Activated CD8-positive, alpha-beta memory T cell treated with anti-CD3 and anti-CD28 coated beads, Interleukin-2, amount 10 ng/mL, durations not matched to agents 7 days and 5 days (primary cell): ENCODE measurements at places on chromosomes 2 and 18.

GRCh38 chr2:42200926-42201855 lies 32.0 kb downstream of the EML4 start:
- DNase-seq: no peak

DNA sequence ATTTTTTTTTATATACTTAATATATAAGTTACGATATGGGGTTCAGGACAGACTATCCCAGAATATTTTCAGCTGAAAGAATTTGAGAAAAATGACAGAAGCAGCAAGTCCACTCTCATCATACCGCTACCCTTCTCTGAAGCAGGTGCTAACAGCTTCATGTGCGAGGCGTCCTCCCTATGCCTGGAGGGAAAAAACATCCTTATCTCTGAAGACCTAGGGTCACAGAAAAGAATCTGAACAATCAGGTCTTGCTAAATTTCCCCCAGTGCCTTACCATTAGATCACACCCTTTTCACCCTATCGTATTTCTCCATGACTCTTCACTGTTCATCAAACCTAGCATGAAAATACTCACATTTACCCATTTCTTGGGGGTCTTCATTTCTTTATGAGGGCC lies 51.9 kb upstream of the CREB1 start:
- DNase-seq: no peak

DNA sequence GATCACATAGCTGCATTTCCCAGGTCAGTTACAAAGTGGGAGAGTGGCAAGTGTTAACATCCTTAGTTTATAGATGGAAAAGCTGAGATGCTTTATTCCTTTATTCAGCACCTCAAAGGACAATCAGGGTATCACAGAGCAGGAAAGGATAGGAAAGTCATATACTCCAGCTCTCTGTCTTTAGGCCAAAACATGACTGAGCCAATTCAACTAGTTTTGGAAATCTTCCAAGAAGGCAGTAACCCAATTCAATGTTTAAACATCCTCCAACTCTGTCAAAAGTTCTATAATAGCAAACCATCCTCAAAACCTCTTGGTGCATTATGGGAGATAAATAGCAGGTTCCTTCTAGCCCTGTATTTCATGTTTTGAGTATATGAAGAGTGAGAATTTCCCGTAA lies 25.2 kb downstream of the CASP8 start:
- DNase-seq: no peak

DNA sequence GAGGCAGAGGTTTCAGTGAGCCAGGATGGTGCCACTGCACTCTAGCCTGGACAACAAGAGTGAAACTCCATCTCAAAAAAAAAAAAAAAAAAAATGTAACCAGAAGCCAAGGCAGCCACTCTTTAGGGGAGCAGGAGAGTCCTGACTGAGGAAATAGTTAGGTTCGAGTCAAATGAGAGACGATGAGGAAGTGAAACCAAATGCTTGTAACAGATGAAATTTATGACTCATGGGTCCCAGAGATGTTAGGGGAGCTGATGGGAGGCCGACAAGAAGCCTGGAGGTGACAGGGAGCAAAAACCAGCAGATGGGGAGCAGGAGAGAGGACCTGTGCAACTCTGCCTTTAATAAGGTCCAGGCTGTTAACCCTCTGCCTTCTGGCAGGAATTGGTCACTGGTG lies 756.1 kb upstream of the DDX18 start:
- DNase-seq: no peak

- no peak for DNase-seq
Observed at GRCh38 chr2:214587442-214587841, 176.6 kb downstream of the VWC2L start.

GRCh38 chr2:29314816-29315571 lies 199.8 kb downstream of the CLIP4 start:
- peak; percentile 90 for DNase-seq

- DNase-seq: no peak
Observed at GRCh38 chr2:223580951-223581350, 21.2 kb downstream of the SCG2 start.
